ENCODE measurements at places on chromosomes 6 and 20.

- no peak for DNase-seq
These were observed 11.5 kb upstream of the MUC22 start for GRCh38 chr6:30998785-30999184.

DNA sequence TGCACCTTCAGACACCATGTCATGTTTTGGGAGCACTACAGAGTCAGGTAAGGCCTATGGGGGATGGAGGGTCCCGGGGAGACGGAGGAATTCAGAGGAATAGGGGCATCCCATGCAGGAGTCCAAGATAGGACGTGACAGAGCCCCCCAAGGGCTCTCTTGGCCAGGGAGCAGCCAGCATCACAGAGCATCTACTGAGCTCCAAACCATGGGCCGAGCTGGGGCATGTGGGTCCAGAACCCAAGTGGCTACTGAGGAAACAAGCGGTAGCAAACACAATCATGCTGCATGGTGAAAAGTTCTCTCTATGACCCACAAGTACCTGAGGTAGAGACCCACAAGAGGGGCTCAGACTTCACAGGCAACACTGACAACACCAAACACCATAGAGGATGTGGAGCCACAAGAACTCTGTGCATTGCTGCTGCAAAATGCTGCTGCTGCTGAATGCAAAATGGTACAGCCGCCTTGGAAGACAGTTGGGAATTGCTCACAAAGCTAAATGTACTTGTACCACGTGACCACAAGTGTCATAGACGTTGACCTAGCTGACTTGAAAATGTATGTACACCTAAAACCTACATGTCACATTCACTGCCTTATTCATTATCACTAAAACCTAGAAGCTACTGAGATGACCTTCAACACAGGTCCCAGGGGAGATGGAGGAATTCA, 33.4 kb upstream of the MAS1L start:
- DNase-seq, result no peak

- peak; percentile 62 for DNase-seq
These were observed 1.8 kb downstream of the GSTA4 start for GRCh38 chr6:52992980-52993920.

DNA sequence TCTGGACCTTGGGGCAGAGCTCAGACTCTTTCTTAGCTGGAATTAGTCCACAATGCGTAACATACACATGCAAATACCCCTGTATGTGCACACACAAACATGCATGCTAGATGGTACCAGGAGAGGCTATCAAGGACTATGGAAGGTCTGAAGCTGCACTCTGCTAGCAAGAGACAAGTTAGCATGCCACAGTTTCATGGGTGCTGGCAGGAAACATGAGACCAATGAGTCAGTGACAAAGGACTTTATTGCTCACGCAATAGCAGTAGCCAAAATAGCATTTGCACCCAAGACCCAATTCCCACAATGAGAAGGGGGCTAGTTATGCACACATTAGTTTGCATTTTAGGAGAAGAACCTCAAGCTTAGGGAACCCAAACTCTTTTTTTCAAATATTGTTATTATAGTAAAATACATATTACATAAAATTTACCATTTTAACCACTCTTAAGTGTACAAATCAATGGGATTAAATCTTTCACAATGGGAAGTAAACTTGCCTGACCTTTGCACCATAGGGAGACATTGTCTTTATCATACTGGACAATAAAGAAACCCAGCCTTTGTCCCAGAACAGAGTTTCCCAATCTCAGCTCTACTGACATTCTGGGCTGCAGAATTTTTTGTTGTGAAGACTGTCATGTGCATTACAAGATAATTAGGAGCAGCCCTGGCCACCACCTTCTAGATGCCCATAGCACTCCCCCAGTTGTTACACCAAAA, 69.1 kb downstream of the NRSN1 start:
- no peak for DNase-seq

GRCh38 chr6:44002593-44003344, 124.5 kb downstream of the MRPL14 start:
- DNase-seq, result no peak

- DNase-seq, result no peak
These were observed 2.1 kb upstream of the TNFAIP3 start for GRCh38 chr6:137864812-137865508.

GRCh38 chr20:3794701-3795420, 1.2 kb upstream of the CDC25B start:
- no peak for DNase-seq

- DNase-seq, result no peak
These were observed 90.0 kb downstream of the CD2AP start for GRCh38 chr6:47567586-47567985.

- no peak for DNase-seq
These were observed 58.1 kb downstream of the NOL4L start for GRCh38 chr20:32527052-32527446.

- DNase-seq, result no peak
These were observed 31.2 kb downstream of the HLA-E start for GRCh38 chr6:30520522-30520921.

DNA sequence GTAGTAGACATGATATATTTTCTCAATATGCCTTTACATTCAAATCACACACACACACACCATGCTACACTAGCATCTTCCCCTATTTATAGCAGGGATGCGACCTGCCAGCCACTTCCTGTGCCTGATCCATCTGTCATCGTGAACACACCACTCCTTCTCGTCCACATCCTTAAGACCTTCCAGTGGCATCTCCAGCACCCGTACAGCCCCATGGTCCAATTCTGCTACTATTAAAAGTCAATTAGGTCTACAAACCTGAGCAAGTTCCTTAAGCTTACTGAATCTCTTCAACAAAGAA, 54.5 kb downstream of the KIF16B start:
- DNase-seq, result no peak

DNA sequence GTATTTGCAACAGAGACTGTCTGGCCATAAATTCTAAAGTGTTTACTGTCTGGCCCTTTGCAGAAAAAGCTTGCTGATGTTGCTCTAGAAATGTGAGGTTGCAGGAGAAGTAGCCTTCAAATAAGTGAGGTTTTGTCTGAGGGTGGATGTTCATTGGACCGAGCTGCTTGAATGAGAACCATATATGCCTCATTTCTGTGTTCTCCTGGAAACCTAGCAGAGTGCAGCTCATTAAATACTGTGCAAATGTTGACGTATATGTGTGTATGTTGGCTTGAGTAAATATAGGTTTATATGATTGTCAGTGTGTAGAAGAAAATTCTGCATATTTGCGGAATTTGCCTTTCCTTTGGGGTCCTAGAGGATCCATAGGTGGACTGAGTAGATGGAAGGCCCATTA, 39.0 kb downstream of the CHMP4B start:
- DNase-seq, result no peak

GRCh38 chr20:42432496-42433334, 757.0 kb downstream of the PTPRT start:
- DNase-seq, result no peak

DNA sequence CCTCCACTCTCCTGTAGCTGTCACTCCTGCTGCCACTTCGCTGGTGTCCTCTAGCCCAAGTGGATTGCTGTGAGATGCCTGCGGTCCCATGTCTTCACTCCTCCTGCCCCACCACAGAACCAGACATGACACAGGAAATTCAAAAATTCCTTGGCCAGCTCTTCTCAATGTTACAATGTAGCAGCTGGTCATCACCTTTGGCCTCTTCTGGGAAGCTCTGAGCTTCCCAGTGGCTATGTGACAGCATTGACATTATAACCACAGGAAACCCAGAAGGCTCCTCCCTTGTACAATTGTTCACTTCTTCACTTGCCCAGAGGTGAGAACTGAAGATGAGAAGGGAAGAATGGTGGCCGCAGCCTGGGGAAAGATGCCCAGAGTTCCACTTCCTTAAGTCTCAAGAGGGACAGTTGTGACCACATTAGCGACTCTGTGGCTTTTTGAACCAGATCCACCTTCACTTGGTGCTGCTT, 76.1 kb upstream of the NAA20 start:
- no peak for DNase-seq

DNA sequence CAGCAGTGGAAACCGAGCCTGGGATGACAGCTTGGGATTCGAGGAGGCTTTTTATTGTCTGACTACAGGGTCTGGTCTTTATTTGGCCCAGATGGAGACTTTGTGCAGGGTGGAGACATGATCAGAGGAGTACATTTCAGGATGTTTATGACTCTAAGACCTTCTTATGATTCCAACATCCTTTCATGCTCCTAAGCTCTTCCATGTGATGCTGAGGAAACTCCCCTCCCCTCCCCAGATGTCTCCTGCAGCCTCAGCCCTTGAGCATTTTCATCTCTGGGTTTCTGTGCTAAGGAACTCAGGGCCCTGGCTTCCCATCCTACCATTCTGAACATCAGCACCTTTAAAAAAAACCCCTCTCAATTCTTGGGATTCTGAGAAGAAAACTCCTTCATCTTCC, 186.6 kb downstream of the SOX4 start:
- DNase-seq, result peak; percentile 28

DNA sequence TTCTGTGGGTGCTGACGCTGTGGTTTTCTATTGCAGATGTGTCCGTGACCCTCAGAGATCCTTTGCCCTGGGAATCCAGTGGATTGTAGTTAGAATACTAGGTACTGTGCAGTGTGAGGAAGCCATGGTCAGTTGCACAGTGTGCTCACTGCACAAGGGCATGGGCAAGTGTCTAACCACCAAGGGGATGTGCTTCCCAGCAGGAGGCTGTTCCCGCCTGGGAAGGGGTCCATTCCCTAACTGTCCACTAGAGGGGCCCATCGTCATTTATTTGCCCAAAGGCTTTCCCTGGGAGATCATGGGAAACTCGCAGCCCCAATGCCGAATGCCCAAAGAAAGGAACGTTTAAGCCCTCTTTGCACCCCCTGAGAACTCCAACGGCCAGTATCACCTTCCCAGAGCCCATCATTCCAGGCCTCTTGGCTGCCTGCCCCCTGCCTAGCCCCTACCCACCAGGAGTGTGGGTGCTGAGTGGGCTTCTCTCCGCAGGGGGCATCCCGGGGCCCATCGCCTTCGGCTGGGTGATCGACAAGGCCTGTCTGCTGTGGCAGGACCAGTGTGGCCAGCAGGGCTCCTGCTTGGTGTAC, 26.2 kb downstream of the SLCO4A1 start:
- DNase-seq, result peak; percentile 55

- DNase-seq, result no peak
These were observed 258.8 kb downstream of the ARHGAP18 start for GRCh38 chr6:129451187-129451586.

DNA sequence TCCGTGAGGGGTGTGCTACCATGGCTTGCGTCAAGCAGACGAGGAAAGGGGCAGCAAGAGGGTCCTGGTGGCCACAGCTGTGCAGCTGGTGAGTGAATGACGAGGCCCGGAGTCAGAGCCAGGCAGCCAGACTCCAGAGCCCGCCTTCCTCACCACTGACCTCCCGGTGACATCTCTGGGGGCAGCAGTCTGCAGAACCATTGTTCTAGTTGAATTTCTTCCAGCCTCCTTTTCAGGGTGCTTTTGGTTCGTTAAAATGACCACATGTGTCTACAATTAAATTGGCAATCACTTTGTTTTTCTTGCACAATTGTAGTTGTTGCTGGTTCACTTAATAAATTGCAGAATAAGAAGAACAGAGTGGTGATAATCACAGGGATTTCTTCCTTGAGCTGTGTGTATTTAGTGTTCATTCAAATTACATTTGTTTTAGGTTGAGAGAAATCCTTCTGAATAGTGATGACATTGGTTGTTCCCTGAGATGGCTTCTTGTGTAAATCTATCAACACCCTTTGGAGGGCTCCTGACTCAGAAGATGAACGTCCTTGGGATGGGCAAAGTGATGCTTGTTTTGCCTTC, 96.4 kb downstream of the TULP4 start:
- DNase-seq, result no peak

DNA sequence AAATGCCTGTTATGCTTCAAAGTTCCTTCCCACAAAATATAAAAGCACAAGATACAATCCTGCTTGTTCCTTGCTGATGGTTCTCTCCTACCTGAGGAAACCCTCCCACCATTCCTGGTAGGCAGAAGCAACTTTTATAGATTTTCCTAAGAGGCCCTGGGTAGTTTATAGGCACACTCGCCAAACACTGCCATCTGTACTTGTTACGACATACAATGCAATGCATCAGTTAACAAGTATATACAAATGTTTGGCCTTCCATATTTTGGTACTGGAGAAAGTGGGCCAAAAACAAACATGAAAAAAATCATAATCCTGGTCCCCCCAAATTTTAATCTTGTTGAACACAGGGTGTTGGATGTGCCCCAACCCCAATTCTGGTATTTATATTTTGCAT, 16.6 kb downstream of the MCM9 start:
- no peak for DNase-seq

DNA sequence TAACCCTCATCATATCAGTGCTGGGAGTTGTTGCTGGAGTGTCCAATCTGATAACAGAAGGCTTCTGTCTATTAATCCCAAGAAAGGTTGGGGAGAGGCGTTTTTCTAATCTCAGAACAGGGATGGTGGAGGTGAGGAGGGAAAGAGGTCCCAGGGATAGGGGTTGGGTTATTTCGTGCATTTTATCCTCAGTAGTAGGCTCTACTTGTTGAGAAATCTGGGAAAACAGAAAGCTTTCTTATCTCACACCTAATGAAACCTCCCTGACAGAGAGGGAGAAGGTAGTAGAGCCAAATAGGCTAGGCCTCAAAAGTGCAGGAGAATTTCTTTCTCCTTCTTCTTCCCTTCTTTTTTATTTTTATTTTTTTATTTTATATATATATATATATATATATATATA, 281.8 kb upstream of the MAP3K7 start:
- DNase-seq, result no peak

DNA sequence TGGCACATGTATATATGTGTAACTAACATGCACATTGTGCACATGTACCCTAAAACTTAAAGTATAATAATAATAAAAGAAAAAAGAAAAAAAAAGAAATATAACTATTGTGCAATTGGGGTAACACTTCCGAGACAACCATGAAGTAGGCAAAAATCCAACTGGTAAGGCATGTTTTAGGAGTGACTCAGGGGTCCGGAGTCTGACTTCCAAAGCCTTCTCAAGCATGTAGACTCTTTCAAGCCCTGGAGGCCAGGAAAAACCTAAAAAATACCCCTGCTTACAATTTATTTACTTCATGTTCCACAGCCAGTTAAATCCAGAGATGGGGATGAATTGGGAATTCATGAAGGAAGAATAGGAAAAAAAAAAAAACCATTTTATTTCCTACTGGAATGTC, 161.3 kb upstream of the PHACTR1 start:
- no peak for DNase-seq

GRCh38 chr20:21832442-21833385, 127.2 kb downstream of the PAX1 start:
- DNase-seq, result no peak

GRCh38 chr6:105352037-105352617, 50.8 kb downstream of the PREP start:
- no peak for DNase-seq

- no peak for DNase-seq
These were observed 104.5 kb upstream of the PHACTR3 start for GRCh38 chr20:59499863-59500262.

GRCh38 chr6:53691667-53692133, 26.1 kb upstream of the KLHL31 start:
- DNase-seq, result no peak

DNA sequence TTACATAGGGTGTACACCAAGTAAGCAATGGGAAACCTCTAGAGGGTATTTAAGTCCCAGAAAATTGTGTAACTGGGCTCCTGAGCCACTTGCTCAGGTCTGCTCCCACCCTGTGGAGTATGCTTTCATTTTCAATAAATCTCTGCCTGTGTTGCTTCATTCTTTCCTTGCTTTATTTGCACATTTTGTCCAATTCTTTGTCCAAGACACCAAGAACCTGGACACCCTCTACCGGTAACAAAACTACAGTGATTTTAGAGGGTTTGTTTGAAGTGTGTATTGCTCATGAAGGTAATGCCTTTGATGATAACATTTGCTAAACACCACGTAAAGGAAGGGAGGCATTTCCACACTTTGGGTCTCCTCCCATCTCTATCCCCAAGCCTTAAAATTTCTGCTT, 46.2 kb downstream of the MYB start:
- no peak for DNase-seq

GRCh38 chr20:35145141-35145564, 2.0 kb downstream of the EDEM2 start:
- no peak for DNase-seq
